ENCODE measurements at places on chromosomes 2 and 18.

DNA sequence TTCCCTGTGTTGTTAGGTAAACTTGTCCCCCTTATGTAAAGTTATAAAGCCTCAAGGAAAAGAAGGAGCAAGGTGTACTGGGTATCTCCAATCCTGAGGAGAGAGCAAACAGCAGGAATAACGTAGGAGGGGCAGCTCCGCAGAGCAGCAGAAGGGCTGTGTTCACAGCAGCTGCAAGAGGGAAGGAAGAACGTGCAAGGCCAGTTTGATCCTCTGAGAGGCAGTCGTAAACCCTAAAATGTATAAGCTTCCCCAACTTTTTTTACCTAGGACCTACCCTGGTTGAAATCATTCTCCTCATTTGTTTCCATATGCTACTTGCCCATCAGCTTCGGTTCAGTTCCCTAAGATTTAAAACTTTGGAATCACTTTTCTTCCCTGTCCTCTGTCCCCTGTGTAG lies 51.9 kb upstream of the MAP3K20 start:
- DNase-seq: no peak

- DNase-seq: no peak
Observed at GRCh38 chr18:9109523-9109922, 7.0 kb downstream of the NDUFV2 start.

- no peak for DNase-seq
Observed at GRCh38 chr2:29841386-29842004, 79.9 kb downstream of the ALK start.

- DNase-seq: no peak
Observed at GRCh38 chr2:28049899-28050298, 159.4 kb downstream of the BABAM2 start.

Data from activated naive CD4-positive, alpha-beta T cell (primary cell).